ENCODE measurements at places on chromosomes 2 and 18. TPM values are rescaled to one million over a fixed set of nuclear protein-coding genes. Genes with fewer than 3 reads are reported as not detected.

GRCh38 chr18:8957731-8958130 is 144.8 kb upstream of the NDUFV2 start:
- no peak overlapping the region for H3K27ac ChIP-seq
- no peaks in the 10 kb centered on the region for H3K27me3 ChIP-seq
- no peaks in the 10 kb centered on the region for H3K4me1 ChIP-seq
- H3K36me3 ChIP-seq: no peaks in the 10 kb centered on the region

GRCh38 chr2:75710220-75710576 is 517 bp downstream of the GCFC2 start:
- H3K36me3 ChIP-seq: peaks cover 16% of the 10 kb centered on the region
- no peaks in the 10 kb centered on the region for H3K27me3 ChIP-seq
- peak overlapping the region; percentile 85 for H3K27ac ChIP-seq

DNA sequence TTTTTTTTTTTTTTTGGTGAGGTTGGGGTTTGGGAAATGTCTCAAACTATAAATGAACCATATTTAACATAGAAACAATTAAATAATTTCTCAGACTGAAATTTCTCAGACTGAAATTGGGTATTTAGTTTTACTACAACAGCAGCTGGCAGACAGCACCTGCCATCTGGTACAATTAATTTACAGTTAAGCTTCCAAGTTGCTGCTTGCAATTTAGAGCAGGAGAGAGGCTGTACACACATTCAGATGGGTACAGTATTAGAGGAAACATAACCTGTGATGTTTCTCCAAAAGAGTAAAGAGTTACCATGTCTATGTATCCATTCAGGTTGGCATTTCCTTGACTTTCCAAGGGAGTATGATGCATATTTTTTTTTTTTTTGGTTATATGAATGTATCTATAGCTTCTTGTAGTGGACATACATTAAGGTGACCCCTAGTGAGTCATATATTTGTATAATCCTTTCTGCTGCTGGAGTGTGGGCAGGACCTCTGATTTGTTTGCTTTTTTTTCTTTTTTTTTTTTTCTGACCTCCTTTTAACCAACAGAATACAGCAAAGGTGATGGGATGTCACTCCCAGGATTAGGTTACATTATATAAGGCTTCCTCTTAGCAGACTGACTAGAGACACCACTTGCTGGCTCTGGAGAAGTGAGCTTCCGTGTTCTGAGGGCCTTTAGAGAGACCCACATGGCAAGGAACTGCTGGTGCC is 201.7 kb downstream of the PTH2R start:
- no peaks in the 10 kb centered on the region for H3K36me3 ChIP-seq
- H3K4me3 ChIP-seq: no peak overlapping the region
- DNase-seq: no peak
- no peaks in the 10 kb centered on the region for H3K4me1 ChIP-seq
- no peak overlapping the region for H3K27ac ChIP-seq

Gene MDH1B
- 2.0 TPM for total RNA-seq

Gene CNDP1
- not detected for total RNA-seq

All from heart left ventricle (tissue), 16 donors.